ENCODE measurements at places on chromosomes 3 and 15.

DNA sequence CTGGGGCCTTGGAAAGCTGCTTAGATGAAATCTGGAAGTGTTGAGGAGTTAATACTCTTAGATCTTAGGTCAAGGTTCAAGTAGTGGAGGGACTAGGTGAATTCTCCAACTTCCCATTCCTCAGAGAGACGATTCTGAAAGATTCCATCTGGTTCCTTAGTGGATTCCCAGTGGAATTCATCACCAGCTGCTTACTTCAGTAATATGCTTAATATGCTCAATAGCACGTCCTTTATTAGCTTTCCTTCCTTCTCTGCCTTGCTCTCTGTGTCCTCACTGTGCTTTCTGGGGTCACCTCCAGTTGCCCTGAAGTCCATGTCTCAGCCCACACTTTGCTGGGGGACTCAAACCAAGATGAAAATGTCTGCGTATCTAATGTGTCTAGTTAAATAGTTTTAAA, 31.0 kb downstream of the CEP63 start:
- DNase-seq = no peak
- peaks cover 11% of the 10 kb centered on the region for H3K4me1 ChIP-seq
- no peaks in the 10 kb centered on the region for H3K27me3 ChIP-seq
- H3K4me3 ChIP-seq = no peak overlapping the region
- H3K36me3 ChIP-seq = no peaks in the 10 kb centered on the region
- peak overlapping the region; percentile 13 for H3K27ac ChIP-seq

GRCh38 chr15:86629409-86630356, 550.0 kb downstream of the AGBL1 start:
- H3K27ac ChIP-seq = no peak overlapping the region
- DNase-seq = no peak
- no peaks in the 10 kb centered on the region for H3K4me1 ChIP-seq
- H3K4me3 ChIP-seq = no peak overlapping the region

- no peaks in the 10 kb centered on the region for H3K27me3 ChIP-seq
- H3K4me3 ChIP-seq = no peak overlapping the region
- no peaks in the 10 kb centered on the region for H3K36me3 ChIP-seq
- H3K27ac ChIP-seq = no peak overlapping the region
Measured at GRCh38 chr3:123357275-123357674, 91.6 kb downstream of the ADCY5 start.

DNA sequence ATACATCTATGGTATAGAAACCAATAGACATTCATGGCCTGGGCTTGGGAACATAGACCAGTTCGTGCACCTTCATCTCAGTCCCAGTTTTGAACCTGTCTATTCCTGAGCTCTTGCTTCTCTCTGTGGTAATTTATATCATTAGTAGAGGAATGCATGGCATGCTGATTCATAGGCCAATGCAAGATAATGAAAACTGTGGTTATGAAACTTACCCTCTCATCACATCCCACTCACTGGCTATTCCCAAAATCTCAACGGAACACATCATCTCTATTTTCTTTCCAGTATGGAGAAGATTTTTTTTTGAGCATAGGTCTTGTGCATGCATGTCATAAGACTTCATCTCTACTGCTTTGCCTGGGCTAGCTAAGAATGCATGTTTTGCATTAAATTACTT, 18.7 kb upstream of the P2RY12 start:
- H3K4me3 ChIP-seq = no peak overlapping the region
- no peaks in the 10 kb centered on the region for H3K27me3 ChIP-seq
- H3K27ac ChIP-seq = no peak overlapping the region
- DNase-seq = no peak
- no peaks in the 10 kb centered on the region for H3K36me3 ChIP-seq

DNA sequence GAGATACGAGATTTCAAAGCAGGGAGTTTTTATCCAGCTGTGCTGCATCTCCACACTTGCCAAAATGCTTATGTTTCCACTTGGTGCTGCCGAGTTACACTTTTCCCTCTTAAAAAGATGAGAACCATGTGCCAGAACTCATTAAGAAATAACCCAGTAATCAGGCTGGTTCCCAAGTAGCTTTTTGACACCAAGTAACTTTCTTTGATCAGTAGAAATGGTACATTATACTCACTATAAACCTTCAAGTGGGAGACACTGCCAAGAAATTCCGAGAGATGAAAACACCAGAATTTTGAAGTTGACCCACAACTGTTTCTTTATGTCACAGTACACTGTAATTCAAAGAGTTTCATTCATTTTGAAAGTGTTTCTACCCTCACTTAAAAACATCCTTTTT, 164.6 kb upstream of the CCDC54 start:
- no peaks in the 10 kb centered on the region for H3K27me3 ChIP-seq
- DNase-seq = no peak
- H3K4me3 ChIP-seq = no peak overlapping the region
- no peak overlapping the region for H3K27ac ChIP-seq
- H3K36me3 ChIP-seq = no peaks in the 10 kb centered on the region

- DNase-seq = no peak
- H3K27ac ChIP-seq = no peak overlapping the region
- H3K4me1 ChIP-seq = no peaks in the 10 kb centered on the region
- H3K27me3 ChIP-seq = no peaks in the 10 kb centered on the region
Measured at GRCh38 chr3:25895443-25895842, 105.6 kb downstream of the OXSM start.

DNA sequence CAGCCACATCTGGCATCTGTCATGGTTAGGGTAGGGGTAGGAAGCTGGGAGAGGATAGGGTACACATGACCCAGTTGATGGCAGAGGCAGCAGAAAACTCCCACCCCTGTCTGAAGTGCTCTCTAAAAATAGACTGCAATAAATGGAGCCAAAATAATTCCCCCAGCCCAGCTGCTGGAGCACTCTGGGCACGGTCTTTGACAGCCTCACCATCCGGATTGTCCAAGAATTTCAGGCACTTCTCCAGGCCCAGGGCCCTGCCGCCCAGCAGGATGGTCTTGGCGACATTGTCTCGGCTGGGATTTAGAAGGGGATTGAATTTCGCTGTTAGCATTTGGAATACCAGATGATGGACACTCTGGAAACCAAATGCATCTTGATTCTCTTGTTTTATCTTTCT, 103.7 kb downstream of the IQSEC1 start:
- H3K27ac ChIP-seq = no peak overlapping the region
- H3K4me3 ChIP-seq = no peak overlapping the region
- DNase-seq = no peak
- H3K27me3 ChIP-seq = no peaks in the 10 kb centered on the region

DNA sequence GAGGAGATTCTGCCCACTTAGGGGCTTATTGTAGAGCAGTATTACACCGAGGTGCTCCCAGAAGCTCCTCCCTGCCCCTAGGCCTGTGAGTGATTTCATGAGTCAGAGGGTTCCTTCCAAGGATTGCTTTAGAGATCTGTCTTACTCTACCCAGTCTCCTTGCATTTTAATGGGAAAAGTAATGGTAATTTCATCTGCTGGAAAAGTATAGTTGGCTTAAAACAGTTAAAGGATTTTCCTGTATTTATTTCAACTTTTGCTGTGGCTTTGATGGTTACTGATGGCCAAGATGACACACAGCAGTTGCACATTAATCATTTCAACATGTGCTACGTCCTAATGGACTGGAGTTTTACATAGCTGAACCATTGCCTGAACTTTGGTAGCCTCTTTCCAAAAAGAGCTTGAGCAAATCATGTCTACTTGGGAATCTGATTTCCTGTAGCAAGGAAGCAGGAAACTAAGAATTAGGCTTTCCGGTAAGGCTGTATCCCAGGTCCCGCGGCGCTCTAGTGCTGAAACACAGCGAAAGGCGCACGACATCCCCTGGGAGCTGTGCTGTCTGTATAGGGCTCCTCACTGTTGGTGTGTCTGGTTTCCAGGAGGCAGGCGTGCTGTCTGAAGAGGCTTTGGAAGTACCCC, 9.2 kb upstream of the PGPEP1L start:
- no peak for DNase-seq
- no peaks in the 10 kb centered on the region for H3K27me3 ChIP-seq
- no peak overlapping the region for H3K4me3 ChIP-seq
- no peaks in the 10 kb centered on the region for H3K4me1 ChIP-seq
- no peak overlapping the region for H3K27ac ChIP-seq

DNA sequence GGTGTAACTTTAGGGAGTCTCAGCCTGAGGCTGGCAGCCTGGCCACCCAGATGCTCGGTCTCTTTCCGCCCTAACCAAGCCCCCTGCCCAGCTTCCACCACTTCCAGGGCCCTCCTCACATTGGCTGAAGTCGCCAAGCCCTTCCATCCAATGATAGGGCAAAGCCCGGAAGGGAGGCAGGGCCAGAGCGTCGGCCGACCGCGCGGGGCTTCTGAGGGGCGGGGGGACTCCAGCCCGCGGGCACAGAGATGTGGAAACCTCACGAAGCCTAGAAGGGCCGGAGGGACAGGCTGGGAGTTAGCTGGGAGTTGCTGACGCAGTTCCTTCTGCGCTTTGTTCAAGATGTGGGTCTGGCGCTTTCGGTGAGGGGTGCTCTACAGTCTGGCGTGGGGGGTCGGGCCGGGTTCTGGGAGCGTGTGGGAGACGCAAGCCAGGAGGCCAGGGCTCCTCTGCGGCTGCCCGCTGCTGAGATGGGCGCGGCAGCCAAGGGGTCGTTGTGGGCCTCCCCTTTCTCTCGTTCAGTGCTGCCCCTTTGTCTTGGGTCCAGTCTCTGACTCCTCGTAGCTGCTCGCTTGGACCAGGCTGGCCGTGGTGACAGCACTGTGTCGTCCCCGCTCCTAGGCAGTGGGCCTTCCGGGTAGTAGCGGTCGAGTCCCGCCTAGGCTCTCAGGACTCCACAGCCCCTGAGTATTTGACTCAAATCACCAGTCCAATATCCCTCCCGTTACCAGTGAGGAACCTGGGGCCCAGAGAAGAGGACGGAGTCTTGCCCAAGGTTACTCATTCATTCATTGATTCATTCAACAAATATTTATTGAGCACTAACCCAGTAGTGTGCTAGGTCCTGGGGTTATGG, at the start of gene ZNF660:
ZNF660 (plus strand) TSS at position 319 of the 856 bp plus-strand sequence. CDS start 9,230 bp downstream, outside the sequence.
- H3K27ac ChIP-seq = peak within 1 kb of the TSS; percentile 77
- DNase-seq = peak; percentile 88
- H3K4me1 ChIP-seq = no peaks in the 10 kb centered on the region
- H3K4me3 ChIP-seq = peak within 1 kb of the TSS; percentile 65

- H3K4me3 ChIP-seq = no peak overlapping the region
- H3K4me1 ChIP-seq = no peaks in the 10 kb centered on the region
- no peak for DNase-seq
Measured at GRCh38 chr3:71614869-71615268, 31.3 kb upstream of the FOXP1 start.

DNA sequence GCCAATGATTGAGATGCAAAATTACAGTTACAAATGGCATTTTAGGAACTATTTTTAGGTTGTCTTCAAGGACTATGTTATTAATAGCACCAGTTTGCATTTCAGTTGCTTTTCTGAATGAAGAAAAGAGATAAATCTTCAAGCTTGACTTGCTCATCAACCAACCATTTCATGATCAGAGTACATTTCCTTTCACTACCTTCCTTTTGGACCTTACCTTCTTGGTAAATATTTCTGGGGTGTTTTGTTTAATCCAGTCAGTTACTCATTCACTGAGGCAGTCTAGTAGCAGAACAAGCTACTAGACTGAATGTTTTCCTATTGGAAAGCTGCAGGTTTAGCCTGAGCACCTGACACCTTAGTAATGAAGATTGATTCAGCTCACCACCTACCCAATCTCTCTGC, 8.2 kb downstream of the SLC27A2 start:
- no peak overlapping the region for H3K4me3 ChIP-seq

- no peak for DNase-seq
- no peak overlapping the region for H3K27ac ChIP-seq
- H3K36me3 ChIP-seq = no peaks in the 10 kb centered on the region
Measured at GRCh38 chr3:155641956-155642355, 102.9 kb downstream of the PLCH1 start.

DNA sequence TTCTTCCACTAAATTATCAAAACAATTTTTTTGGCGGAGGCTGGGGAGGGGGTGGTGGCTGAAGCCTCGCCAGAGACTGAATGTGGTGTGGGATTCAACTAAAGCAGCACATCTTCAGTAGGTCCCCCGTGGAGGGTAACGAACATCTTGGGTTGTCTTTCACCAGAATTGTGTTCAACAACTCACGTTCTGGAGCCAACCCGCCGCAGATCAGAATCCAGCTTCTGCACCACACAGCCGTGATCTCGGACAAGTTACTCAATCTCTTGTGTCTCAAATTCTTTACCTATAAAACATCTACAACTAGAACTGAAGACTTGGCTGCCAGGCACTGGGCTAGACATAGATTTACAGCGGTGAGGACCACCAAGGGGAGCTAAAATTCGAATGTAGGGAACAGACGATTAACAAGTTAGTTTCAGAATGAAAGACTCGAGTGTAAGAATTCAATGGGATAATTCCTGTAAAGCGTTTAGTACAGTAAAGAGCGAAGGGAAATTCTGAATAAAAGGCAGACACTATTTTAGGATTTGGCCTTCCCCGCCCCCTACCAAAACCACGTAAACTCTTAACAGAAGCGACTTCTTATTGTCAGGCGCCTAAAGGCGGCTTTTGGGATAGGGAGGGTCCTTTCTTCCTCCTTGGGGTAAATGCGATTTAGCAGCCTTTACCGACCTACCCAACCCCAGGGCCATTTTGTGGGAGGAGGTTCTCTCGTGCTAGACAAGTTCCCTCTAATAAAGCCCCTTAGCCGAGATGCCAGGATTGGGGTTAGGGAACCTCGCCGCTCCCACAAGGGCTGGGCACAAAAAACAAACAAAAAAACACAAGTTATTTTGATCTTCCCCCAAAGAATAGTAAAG, 697 bp upstream of the RAB5A start:
- no peaks in the 10 kb centered on the region for H3K36me3 ChIP-seq
- H3K27ac ChIP-seq = peak overlapping the region; percentile 99
- peak overlapping the region; percentile 93 for H3K4me3 ChIP-seq
- H3K4me1 ChIP-seq = peaks cover 23% of the 10 kb centered on the region
- no peaks in the 10 kb centered on the region for H3K27me3 ChIP-seq

DNA sequence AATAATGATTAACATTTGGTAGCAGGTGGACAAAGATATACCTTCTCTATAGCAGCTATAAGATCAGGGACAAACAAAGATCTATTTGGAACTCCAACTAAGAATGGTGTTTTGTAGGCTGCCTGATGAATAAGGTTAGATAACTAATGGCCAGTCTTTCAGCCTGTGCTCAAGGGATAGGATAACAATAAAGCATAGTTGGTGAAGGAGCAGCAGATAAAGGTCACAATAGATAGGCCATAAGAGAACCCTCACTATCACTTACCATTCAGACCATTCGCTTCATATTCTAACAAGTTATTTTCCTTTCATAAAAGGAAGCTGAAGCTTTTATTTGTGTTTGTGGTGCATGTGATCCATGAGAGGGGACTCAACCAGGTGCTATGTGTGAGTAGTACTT, 19.8 kb downstream of the EPM2AIP1 start:
- no peak overlapping the region for H3K27ac ChIP-seq
- H3K4me1 ChIP-seq = peaks cover 13% of the 10 kb centered on the region
- no peaks in the 10 kb centered on the region for H3K27me3 ChIP-seq
- no peak overlapping the region for H3K4me3 ChIP-seq
- no peak for DNase-seq
- H3K36me3 ChIP-seq = peaks cover 2% of the 10 kb centered on the region

- no peak overlapping the region for H3K27ac ChIP-seq
- H3K4me1 ChIP-seq = no peaks in the 10 kb centered on the region
- DNase-seq = no peak
- no peaks in the 10 kb centered on the region for H3K36me3 ChIP-seq
- no peaks in the 10 kb centered on the region for H3K27me3 ChIP-seq
Measured at GRCh38 chr3:41007399-41007798, 191.9 kb upstream of the CTNNB1 start.

All from upper lobe of left lung (tissue), 6 donors.